ENCODE measurements at places on chromosomes 12 and 14.

DNA sequence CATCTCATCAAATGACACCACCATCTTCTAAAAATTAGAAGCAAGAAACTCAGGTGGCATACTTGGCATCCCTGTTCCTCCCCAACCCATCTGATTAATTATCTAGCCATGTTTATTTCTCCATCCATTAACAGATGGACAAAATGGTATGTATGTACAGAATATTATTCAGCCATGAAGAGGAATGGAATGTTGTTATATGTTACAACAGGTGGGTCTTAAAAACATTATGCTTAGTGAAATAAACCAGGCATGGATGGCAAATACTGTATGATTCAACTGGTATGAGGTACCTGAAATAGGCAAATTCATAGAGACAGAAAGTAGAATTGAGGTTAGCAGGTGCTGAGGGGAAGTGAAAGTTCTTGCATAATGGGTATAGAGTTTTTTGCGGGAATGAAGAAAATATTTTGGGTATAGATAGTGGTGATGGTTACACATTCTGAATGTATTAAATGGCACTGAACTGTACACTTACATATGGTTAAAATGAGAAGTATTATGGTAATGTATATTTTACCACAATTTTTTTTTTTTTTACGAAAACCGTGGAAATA lies 17.5 kb downstream of the YY1 start:
- no peak for DNase-seq

DNA sequence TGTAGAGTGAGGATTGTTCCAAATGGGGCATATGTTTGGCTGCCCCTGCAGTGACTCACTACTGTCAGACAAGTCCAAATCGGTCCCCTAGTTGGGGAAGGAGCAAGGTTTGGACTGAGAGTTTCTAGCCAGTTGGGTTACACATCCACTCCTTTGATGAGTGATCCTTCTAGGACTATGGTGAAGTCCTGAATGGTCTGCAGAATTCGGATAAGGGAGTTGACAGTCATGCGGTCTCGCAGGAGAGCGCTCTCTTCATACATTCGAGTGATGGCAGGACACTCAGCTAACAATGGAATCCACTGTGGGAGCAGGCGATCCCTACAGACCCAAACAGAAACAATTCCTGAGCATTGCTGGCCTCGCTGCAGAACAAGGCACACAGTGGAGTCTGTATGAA lies 61.5 kb upstream of the SINHCAF start:
- no peak for DNase-seq

DNA sequence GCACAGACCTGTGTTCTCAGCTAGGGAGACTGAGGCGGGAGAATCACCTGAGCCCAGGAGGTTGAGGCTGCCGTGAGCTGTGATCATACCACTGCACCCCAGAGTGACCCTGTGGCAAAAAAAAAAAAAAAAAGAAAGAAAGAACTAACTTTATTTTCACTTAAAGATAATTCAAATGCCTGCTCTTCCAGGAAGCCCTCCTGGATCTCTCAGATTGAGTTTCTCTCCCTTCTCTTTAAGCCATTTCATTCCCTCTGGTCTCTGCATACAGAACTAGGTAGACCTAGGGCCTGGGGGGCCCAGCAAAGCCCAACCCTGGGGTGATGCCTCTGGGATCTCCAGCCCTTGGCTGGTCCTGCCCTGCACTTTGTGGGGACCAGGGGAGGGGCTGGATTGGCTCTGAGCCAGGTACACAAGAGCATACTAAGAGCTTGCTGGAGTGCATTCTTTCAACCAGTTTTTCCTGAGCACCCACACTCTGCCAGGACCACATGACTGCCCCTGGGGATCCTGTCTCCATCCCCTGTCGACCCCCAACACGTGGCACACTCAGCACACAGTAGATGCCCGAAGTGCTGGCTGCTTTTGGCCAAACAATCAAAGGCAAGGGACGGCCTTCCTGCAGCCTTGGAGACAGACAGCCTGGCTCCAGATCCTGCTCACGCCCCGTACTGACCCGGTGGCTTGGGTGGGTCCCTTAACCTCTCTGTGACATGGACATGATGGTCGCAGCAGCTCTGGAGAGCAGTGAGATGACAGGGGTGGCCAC lies 52.7 kb downstream of the CYP46A1 start:
- no peak for DNase-seq

DNA sequence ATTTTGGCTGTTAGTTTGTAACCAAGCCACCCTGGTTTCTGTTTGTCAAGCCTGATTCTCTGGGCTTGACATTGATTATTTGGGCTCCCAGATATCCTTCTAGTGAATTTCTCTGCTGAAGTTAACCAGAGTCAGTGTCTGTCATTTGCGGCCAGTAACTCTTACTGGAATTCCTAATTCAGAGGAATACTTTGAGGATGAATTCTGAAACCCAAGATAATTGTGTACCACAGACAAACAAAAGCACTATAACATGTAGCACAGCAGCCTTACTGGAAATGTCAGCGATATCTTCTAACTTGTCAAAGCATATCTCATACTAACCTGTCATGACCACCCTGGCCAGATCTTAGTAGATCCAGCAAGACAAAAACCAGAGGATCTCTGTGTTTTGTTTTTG lies 84.4 kb upstream of the HIF1A start:
- DNase-seq = no peak

DNA sequence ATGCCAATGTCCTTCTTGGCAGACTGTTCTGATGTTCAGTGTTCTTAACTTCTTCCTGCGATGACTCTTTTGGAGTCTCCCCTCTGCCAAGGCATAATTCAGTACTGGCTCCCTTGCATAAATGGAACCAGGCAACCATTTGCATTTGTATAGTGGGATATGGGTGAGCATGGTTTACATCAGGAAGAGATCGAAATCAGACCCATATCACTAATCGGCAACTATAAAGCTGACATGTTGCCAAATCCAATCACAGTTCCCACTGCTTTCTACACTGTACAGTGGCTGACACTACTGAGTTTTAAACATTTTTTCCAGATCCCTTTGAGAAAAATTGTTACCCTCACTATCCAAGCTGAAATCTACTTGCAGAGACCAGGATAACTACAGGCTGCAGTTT lies 83.8 kb downstream of the KITLG start:
- DNase-seq = no peak

DNA sequence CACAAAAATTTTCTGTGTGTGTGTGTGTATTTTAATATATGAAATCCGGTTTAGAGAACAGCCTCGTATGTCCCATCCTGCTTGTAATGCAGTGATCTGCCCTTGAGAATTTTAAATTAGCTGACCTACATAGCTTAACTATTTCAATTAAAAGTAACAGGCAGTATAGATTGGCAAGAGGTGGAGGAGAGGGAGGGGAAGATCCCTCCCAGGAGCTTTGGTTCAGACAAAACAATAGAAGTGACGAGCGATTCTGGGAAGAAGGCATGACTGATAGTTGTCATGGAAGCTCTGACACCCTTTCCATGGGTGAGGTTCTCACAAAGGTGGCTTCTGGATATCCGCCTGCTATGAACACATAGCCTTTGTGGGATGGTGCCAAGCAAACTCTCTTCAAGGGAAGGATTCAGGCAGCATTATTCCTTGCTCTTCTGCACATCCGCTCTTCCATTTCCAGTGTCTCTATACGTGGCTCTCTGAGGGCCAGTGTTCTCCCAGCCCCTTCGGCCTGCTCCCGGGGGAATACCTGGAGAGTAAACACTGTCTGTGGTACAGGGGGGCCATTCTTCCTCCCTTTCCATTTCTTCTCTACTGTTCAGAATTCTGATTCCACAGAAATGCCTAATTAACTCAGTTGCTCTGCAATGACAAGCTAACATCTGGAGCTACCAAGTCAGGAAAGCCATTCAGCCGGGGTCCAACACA lies 182.0 kb downstream of the CACNA1C start:
- no peak for DNase-seq

- DNase-seq = no peak
Observed at GRCh38 chr12:110467847-110468213, 227 bp downstream of the GPN3 start.

DNA sequence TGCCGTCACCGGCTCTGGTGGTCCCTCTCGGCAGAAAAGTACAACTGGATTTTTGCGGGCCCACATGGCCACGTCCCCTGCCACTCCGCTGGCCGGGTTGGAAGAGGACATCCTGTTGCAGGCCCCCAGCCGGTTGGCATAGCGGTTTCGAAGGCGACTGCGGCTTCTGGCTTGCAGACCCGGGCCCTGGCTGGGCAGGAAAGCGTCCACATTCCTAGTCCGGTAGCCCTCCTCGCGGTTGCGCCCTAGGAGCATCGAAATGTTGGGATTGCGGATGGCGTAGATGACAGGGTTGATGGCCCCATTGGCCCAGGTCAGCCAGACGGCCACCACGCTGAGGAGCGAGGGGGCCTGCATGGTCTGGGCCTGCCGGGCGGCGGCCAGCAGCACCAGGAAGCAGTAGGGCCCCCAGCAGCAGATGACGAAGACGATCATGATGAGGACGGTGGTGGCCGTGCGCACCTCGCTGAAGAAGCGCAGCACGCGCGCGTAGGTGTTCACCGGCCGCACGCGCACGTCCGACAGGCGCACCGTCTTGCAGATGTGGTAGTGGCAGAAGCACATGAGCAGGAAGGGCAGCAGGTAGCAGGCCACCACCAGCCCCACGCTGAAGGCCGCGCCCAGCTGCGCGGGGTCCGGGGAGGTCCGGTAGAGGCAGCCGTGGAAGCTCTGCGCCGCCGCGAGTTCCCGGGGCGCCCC lies 1.2 kb downstream of the GPR135 start:
- DNase-seq = no peak

- no peak for DNase-seq
Observed at GRCh38 chr14:56686416-56686815, 106.8 kb downstream of the TMEM260 start.

GRCh38 chr12:57377103-57377840 lies 53.6 kb downstream of the R3HDM2 start:
- no peak for DNase-seq

Data from 8988T (cell line).